Stromal cell of bone marrow (primary cell): ENCODE measurements at places on chromosomes 7 and 10.

DNA sequence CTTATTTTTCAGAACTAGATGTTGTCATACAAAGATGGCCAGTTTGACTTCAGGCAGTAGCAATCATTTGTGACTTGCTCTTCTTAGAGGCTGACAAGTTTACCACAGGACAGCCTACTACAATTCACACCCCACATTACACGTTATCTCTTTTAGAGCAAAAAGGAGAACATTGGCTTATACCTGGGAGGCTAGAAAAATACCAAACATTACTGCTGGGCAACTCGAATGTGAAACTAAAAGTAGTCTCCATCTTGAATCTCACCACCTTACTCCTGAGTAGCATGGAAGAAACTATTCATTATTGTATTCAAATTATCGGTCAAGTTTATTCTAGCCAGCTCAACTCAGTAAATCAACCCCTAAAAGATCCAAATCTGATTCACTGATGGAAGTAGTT is 90.7 kb upstream of the TMEM26 start:
- DNase-seq: no peak

- no peak for DNase-seq
Measured at GRCh38 chr10:25895856-25896255, 38.2 kb upstream of the MYO3A start.

DNA sequence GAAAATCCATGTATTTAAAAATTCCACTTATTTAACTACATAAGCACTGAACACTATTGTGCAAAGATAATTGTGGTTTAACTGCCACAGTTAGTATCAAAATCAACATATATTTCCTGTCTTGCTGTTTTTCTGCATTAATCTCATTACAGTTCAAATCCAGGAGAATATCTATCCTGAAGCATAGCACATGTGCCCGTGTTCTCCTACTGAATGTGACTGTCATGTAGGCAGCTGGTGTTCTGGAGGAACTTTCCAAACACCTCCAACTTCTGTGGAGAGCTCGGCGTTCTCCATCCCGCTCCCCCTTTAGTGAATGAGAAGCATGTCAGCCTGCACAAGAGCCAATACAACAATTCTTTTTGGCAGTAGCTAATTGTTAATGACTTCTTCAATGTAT is 76.4 kb upstream of the IKZF1 start:
- no peak for DNase-seq

- DNase-seq: no peak
Measured at GRCh38 chr7:105996860-105997737, 34.0 kb downstream of the CDHR3 start.

- DNase-seq: no peak
Measured at GRCh38 chr10:133415752-133416151, 8.7 kb downstream of the SPRN start.

GRCh38 chr7:55073051-55073511 is 54.3 kb downstream of the EGFR start:
- no peak for DNase-seq

GRCh38 chr10:89183571-89183970 is 23.5 kb downstream of the CH25H start:
- DNase-seq: no peak

DNA sequence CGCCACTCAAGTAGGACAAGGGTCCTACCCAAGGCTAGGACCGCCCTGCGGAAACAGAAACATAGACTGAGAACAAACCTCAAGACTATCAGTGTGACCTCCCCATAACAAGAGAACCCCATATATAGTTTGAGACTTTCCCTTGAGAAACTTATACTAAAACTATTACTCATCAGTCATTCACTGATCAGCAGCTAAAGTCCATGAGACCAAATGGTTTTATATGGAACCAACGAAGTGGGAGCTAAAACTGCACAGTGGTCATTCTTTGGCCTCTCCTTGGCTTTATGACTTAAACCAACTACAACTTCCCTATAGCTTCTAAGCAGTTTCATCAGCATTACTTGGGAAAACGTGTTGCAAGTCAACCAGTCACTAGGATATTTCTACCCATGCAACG is 13.7 kb upstream of the ZSCAN21 start:
- no peak for DNase-seq

GRCh38 chr7:100571829-100572116 is 1.9 kb downstream of the SAP25 start:
- no peak for DNase-seq

- no peak for DNase-seq
Measured at GRCh38 chr10:92045641-92046106, 122.1 kb downstream of the BTAF1 start.

DNA sequence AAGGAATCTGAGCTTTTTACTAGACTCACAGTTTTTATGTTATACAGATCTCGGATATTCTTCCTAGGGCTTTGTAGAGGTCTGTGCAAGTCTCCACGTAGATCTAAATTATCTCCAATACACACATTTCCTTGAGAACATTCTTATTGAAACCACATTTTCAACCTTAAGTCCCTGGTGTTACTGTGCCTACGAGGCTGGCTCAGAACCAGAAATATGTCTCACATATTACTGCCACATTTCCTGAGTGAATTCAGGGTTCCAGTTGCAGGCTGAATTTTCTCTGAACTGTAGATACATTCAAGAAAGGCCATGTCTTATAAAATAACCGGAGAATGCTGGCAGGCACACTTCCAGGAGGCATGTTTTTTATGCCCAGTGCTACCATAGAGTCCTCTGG is 46.5 kb downstream of the INHBA start:
- DNase-seq: peak; percentile 10
